ENCODE measurements at places on chromosomes 1 and 21.

GRCh38 chr1:48552903-48553606, 81.1 kb upstream of the SPATA6 start:
- no peak for DNase-seq

DNA sequence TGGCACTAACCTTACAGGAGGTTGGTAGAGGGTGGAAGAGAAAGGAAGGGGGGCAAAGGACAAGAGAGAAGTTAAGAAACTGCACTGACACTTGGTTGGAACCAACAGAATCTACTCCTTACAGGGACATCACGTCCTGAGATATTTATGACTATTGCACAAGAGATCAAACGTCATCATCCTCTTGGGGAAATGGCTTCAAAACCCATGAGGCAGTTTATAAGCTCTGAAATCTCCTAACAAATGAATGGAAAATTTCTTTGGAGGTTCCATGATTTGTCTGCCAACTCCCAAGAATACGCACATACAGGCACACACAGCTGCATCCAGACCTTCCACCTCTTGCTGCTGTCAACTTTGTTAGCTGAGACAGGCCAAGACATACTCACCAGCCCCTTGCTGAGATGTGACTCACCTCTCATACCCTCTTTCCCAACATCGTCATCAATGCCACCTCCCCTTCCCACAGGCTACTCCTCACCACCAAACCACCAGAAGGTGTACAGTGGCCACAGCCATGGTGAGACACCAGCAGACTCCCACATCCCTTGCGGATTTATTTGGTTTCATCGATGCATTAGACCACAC, 135.5 kb downstream of the SETD4 start:
- peak; percentile 48 for DNase-seq

DNA sequence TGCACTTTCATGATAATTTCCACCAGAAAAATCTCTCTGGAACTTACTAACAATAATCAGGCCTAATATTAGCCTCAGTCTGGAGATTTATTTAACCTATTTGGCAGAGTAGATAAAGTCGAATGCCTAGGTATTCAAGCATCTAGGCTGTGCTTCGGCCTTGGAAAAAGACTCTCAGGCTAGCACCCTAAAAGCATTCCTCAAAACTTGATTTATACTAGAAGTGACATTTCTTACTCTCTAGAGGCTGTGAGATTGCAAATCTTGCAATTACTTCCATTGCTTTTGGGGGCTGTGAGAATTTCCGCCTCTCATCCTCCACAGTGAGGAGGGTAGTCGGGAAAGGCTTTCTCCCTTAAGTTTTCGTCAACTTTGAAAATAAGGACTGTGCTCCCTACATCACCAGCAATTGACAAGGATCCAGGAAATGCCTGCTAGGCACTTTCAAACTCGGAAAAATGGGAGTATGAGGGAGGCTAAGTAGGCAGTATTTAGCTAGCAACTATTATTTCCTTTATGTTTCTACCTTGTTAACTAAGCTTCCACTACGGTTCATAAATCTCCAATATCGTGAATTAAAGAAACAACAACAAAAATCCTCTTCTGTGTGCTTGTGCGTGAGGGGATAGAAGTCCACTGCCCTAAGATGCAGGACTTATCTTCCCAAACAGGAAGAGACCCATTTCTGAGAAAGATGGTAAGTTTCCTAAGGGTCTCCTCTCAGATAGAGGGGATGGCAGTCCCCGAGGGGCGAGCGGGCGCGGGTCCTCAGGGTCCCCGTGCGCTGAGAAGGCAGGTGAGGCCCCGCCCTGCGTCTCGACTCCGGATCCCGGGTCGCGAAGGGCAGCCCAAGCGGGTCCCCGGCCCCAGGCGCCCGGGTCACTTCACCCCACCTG, 1.1 kb upstream of the LMO4 start:
- DNase-seq, result no peak

DNA sequence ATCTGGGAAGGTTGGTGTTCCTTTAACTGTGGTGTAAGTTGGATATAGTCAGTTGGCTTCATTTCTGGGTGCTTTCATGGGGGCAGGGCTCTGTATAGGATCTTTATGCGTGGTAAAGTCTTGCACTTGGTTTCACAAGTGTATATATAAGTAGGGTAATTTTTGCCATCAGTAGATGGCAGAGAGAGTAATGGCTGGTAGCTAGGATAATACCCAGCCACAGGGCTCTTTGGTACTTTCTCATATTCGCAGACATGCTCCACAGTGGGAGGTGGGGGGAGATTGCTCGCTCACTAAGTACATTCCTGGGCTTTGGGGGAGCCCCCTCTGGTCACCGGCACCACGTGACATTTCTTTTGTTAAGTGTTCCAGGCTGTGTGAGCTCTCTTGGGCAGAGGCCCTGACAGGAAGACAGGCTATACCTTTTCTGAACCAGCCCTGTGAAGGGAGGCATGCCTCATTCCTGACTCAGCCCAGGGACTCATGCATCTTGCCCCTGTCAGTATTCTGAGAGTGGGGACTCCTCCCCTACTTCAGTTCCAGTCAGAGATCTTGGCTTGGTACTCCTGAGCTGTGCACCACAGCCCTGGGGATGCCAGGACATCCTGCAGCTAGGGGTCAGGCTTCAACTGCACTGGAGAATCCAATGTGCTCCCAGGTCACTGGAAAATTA, 37.6 kb downstream of the FCRL2 start:
- DNase-seq, result no peak
